LoVo (cell line): ENCODE measurements at places on chromosomes 11 and 22.

DNA sequence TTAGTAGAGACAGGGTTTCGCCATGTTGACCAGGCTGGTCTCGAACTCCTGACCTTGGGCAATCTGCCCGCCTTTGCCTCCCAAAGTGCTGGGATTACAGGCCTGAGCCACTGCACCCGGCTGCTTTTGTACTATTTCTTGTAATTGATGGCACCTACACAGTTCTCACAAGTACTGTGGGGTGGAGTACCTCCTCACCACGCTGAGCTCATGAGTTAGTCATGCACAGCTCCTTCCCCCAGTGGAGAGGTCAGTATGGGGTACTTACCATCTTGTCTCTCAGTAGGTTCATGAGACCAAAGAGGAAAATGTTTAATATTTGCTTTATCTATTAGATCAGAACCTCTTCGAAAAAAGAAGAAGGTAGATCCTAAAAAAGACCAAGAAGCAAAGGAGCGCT, 2.1 kb downstream of the MRPL40 start:
- no peak for DNase-seq

DNA sequence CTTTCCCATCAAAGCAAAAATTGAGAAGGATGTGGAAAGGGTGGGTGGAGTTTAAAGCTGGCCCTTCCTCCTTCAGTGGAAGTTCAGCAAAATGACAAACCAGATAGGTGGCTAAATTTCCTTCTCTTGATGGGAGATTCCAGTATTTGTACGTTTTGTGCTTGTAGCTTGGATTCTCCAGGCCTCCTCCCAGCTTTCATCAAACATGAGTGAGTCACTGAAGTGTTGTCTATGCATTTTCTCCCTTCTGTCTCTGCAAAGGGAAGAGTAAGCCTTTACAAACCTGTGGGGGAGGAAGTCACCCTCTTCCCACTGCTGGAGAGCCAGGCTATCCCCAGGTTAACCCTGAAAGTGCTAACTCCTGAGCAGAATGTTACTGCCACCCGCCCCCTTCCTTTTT, 6.4 kb downstream of the MARK2 start:
- DNase-seq: no peak

- no peak for DNase-seq
Measured at GRCh38 chr11:64230985-64231365, 627 bp downstream of the DNAJC4 start.

GRCh38 chr11:111645657-111646316, 43.5 kb downstream of the SIK2 start:
- DNase-seq: no peak

GRCh38 chr11:13440100-13440855, 22.7 kb downstream of the BTBD10 start:
- peak; percentile 57 for DNase-seq

- no peak for DNase-seq
Measured at GRCh38 chr11:134004496-134005172, 47.9 kb upstream of the IGSF9B start.

GRCh38 chr22:26443901-26444690, 15.0 kb downstream of the ASPHD2 start:
- DNase-seq: no peak

- no peak for DNase-seq
Measured at GRCh38 chr11:82796998-82797961, 63.6 kb upstream of the FAM181B start.

GRCh38 chr11:20762116-20762844, 92.9 kb downstream of the NELL1 start:
- no peak for DNase-seq
